ENCODE measurements at places on chromosomes 5 and 9. TPM values are rescaled to one million over a fixed set of nuclear protein-coding genes. Genes with fewer than 3 reads are reported as not detected.

ELAVL2 gene
- total RNA-seq = 0.21 TPM

GRCh38 chr9:89702401-89702800, 97.6 kb downstream of the GADD45G start:
- no peaks in the 10 kb centered on the region for H3K27me3 ChIP-seq
- H3K4me1 ChIP-seq = no peaks in the 10 kb centered on the region
- H3K36me3 ChIP-seq = no peaks in the 10 kb centered on the region
- no peak for DNase-seq

FOXD4L4 gene
- 0.26 TPM for total RNA-seq

DNA sequence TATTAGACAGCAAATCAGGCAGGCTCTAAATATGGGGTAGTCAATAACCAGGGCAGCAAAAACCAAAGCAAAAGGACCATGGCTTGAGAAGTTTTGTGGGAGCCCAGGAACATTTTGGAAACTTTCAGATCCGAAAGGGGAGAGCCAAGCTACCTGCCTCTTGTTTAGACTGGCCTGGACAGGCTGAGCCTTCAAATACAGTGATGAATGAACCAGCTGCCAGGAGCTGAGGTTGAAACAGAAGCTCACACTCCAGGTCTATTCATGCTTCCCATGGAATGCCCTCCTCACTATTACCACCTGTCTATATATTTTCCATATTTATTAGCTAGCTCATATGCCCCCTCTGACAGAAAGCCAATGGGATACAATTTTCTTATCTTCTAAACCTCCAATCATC, 150.8 kb upstream of the SLC44A1 start:
- DNase-seq = no peak
- no peaks in the 10 kb centered on the region for H3K36me3 ChIP-seq
- no peak overlapping the region for H3K27ac ChIP-seq
- no peak overlapping the region for H3K4me3 ChIP-seq
- H3K4me1 ChIP-seq = peaks cover 26% of the 10 kb centered on the region
- no peaks in the 10 kb centered on the region for H3K27me3 ChIP-seq

DNA sequence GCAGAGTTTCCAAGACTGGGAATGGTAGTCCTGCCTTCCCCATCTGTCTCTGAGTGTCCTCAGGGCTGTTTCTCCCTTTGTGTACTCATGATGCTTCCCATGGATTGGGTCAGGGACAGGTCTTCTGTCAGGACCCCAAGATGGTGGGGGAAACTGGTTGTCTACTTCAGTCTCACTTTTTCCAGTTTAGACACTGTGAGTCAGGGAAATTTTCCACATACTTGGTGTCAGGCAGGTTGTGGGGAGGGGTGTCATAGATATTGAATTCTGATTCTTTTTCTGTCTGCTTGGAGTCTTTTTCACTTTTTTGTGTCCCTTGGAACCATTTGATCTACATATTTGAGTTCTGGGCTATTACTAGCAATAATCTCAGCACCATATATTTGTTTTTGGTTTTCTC, 10.3 kb downstream of the POLK start:
- no peak overlapping the region for H3K4me3 ChIP-seq
- no peaks in the 10 kb centered on the region for H3K27me3 ChIP-seq
- H3K4me1 ChIP-seq = peaks cover 20% of the 10 kb centered on the region
- H3K27ac ChIP-seq = no peak overlapping the region
- no peaks in the 10 kb centered on the region for H3K36me3 ChIP-seq
- DNase-seq = no peak

CDO1 gene
- not detected for total RNA-seq

DNA sequence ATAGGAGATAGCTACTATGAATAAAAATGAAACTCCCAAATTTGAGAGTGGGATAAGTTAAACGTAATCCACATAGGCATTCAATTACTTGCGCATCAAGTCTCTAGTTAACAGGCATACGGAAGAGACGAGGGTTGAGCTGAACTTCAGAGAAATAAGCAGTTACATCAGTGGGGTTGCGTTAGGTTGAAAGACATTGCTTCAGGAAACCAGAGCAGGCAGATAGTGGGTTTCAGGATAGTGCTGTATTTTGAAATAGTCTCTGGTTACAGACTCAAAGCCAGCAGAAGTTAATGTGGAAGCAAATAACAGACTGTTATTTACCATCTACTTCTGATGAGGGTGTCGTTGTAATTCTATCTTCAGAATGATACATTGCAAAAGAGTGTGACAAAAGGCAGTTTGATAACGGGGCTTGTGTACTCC, 533.4 kb downstream of the PDE4D start:
- DNase-seq = no peak
- H3K4me3 ChIP-seq = no peak overlapping the region
- no peaks in the 10 kb centered on the region for H3K27me3 ChIP-seq
- no peaks in the 10 kb centered on the region for H3K36me3 ChIP-seq

DNA sequence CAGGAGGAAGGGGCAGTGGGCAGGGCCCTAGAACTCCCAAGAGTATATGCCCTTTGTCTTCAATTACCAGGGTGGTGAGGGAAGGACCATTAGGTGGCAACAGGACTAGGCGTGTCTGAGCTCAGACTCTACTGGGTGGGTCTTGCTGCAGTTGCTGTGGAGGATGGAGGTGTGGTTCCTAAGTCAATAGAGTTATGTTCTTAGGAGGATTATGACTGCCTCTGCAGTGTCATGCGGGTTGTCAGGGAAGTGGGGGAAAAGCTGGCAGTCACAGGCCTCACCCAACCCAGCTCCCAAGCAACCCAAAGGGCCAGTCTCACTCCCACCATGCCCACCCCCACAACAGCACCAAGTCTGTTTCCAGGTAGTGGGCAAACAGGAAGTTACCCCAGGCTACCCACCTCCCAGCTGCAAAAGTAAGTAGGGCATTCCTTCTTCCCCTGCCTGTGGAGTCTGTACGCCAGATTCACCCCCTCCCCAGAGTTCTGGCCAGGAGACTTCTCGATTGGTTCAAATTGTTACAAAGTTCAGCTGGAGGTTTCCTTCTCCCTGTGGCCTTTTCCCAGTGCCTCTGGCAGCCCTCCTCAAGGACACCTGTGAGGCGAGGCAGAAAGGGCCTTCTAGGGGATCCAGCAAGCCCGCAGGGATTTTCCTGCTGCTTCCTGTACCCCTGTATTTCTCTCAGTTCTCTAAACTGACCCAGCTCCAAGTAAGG, 145.3 kb downstream of the HINT1 start:
- no peaks in the 10 kb centered on the region for H3K36me3 ChIP-seq
- no peak overlapping the region for H3K4me3 ChIP-seq
- no peaks in the 10 kb centered on the region for H3K4me1 ChIP-seq
- no peak overlapping the region for H3K27ac ChIP-seq
- DNase-seq = no peak

GRCh38 chr5:42812620-42813019, 928 bp upstream of the SELENOP start:
- no peaks in the 10 kb centered on the region for H3K36me3 ChIP-seq
- H3K27ac ChIP-seq = peak overlapping the region; percentile 82
- H3K27me3 ChIP-seq = no peaks in the 10 kb centered on the region
- DNase-seq = no peak
- no peak overlapping the region for H3K4me3 ChIP-seq

DNA sequence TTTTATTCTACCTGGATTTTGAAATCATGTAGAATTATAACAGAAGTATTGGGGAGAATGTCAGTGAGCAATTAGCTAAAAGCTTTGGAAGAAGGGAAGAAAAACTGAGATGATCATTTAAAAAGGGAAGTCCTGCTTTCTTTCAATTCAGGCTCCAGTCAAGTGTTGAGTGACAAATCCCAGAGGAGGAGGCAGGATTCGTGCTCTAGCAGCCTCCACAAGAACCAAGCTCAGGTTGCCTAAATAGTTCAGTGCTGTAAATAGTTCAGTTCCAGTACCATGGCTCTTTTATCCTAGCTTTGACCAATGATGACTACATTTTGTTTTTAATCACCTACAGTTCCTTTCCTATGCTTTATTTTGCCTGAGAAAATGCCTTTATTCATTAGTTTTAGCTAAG, 204.9 kb upstream of the NREP start:
- H3K4me3 ChIP-seq = no peak overlapping the region
- no peak overlapping the region for H3K27ac ChIP-seq
- DNase-seq = no peak
- no peaks in the 10 kb centered on the region for H3K4me1 ChIP-seq

GRCh38 chr9:134061019-134061687, 6.7 kb downstream of the BRD3 start:
- H3K27me3 ChIP-seq = no peaks in the 10 kb centered on the region
- H3K27ac ChIP-seq = no peak overlapping the region
- DNase-seq = no peak
- peaks cover 7% of the 10 kb centered on the region for H3K4me1 ChIP-seq
- no peaks in the 10 kb centered on the region for H3K36me3 ChIP-seq
- H3K4me3 ChIP-seq = no peak overlapping the region

DNA sequence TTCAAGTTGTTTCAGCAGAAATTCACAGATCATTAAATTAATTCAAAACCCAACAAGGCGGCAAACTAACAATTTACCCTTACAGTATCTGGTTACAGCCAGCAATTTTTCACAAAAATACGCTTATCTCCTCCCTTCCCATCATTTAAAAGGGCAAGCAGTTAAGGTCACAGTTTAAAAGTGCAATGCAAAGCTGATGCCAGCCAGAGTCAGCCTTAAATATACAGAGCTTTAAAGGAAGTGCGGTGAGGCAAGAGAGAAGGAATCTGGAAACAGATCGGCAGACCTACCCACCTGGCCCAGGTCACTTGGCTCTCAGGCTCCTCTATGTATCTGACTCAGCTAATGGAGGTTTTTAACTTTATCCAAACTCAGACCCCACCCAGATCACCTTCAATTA, 31.0 kb downstream of the EPB41L4A start:
- no peak overlapping the region for H3K27ac ChIP-seq
- no peak overlapping the region for H3K4me3 ChIP-seq
- no peaks in the 10 kb centered on the region for H3K27me3 ChIP-seq

DNA sequence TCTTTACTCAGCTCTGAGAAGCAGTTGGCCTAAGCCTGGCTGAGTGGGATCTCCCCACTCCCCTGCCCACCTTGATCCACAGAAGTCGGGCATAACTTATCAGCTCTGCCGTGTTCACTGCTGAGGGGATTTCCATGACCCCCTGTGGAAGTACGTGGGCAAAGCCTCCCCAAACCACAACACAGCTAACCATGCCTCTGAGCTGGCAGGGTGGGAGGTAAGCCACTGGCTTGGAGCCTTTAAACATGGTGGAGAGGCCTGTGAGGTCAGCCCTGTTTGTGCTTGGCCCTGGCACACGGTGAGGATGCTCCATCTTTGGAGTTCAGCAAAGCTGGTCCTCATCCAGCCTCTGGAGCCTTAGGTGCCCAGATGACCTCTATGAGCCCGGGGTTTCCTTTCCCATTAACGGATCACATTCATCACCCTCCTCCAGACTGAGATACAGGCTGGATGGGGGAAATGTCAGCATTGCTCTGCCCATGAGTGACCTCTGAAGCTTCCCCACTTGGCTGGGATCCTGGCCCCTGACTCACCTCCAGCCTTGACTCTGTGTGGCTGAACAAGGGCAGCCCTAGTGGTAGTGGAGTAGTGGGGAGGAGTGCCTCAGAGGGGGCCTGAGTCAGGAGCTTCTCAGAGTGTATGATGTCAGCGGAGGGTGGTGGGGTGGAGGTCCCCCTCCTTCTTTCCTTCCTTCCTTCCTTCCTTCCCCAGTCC, 6.2 kb downstream of the PDLIM4 start:
- no peaks in the 10 kb centered on the region for H3K27me3 ChIP-seq
- no peak for DNase-seq
- H3K4me1 ChIP-seq = peaks cover 6% of the 10 kb centered on the region
- no peaks in the 10 kb centered on the region for H3K36me3 ChIP-seq

DNA sequence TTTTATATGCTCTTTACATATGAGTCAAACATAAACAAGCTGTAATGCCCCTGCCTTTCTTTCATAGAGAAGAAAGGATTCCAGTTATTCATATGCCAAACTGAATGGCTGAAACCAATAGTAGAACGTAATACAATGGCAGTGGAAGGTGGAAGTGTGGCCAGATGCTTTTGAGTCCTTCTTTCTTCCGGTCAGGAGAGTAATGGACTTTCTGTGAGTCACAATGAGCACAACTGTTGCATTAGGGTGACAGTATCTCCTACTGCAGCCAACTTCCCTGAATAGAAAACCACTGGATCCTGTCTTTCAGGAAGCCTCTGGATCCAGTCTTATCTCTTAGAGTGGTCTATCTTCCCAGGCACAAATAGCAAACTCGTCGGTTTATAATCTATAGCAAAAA, 855.2 kb downstream of the MAT2B start:
- no peak overlapping the region for H3K27ac ChIP-seq
- no peak for DNase-seq

- no peak overlapping the region for H3K4me3 ChIP-seq
- no peak overlapping the region for H3K27ac ChIP-seq
- DNase-seq = no peak
- no peaks in the 10 kb centered on the region for H3K36me3 ChIP-seq
- no peaks in the 10 kb centered on the region for H3K27me3 ChIP-seq
Observed at GRCh38 chr5:68110264-68110663, 105.3 kb upstream of the PIK3R1 start.

OR13C3 gene
- total RNA-seq = not detected

DNA sequence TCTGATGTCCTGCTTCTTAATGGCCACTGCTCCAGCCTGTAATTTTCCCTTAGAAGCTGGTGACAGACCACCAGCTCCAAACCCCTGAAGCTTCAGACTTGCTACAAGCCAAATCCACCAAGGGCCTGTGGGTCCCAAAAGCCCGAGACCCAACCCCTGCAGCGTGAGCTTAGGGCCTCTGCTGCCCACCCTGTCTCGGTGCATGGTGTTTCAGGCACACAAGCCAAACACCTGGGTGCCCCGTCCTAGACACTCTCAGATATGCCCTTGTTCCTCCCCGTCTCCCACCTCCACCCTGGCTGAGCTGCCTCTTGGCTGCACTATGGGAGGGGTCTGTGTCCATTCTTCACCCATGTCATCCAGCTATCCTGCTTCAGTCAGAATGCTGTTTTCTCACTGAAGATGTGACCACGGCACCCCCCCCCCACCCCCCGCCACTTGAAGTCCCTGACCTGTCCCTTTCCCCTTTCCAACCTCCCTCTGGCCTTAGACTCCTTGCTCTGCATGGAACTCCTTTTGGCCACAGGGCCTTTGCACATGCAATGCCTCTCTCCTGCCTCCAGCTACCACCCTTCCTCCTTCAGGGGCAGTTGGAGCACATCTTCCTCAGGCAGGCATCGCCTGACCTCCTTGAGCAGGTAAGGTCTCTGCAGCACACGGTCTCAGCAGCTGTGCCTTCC, 55.8 kb downstream of the ZNF354C start:
- no peak for DNase-seq
- H3K27me3 ChIP-seq = no peaks in the 10 kb centered on the region
- no peaks in the 10 kb centered on the region for H3K4me1 ChIP-seq
- H3K27ac ChIP-seq = no peak overlapping the region
- no peak overlapping the region for H3K4me3 ChIP-seq

DNA sequence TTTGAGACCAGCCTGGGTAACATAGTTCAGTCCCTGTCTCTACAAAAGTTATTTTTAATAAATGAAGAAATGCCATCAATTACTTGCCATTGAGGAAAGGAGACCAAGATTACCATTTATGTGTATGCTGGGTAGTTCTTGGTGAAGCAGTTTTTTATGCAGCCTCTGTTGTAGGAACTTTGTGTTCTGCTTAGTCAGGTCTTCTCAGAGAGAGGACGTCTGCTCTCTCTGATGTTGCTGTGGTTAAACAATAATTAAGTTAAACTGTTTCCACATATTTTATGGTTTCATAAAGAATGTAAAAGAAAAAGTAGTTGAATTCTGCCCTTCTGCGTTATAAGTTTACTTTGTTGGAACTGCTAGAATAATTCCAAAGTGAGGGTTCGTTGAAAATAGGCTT, 210.5 kb downstream of the KDM4C start:
- no peak for DNase-seq
- no peak overlapping the region for H3K4me3 ChIP-seq
- H3K4me1 ChIP-seq = no peaks in the 10 kb centered on the region
- no peaks in the 10 kb centered on the region for H3K27me3 ChIP-seq
- H3K36me3 ChIP-seq = no peaks in the 10 kb centered on the region

Data from Caco-2 (cell line).